ENCODE measurements at places on chromosomes 1 and 21.

DNA sequence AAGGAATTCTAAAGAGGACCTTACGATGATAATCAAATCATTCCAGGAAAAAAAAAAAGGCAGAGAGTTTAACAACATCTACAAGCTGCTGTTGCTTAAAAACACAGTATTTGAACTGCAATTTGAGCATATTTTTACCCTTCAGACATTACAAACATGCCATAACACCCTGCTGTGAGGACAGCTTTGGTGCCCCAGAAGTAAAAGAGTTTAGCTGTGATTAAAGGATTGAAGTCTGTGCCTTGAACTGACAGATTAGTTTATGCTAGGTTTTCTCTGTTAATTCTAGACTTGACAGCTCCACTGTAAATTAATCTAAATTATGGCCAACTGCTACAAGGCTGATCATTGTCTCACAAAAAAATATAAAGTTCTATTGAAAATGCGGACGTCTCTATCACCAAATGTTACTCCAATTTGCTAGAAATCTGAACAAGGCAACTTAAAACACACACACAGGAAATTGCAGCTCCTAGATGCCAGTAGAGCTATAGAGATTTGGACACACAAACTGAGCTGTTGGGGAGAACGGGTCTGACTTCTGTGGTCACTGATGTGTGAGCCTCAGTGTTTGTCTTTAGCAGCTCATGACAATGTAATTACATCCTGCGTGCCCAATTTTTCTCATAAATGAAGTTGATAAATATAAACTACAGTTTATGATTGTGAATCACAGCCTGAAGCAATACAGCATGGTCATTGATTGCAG, 217.9 kb downstream of the NTNG1 start:
- DNase-seq, result no peak

- no peak for DNase-seq
These were observed 132.7 kb downstream of the CCDC185 start for GRCh38 chr1:223525957-223526356.

DNA sequence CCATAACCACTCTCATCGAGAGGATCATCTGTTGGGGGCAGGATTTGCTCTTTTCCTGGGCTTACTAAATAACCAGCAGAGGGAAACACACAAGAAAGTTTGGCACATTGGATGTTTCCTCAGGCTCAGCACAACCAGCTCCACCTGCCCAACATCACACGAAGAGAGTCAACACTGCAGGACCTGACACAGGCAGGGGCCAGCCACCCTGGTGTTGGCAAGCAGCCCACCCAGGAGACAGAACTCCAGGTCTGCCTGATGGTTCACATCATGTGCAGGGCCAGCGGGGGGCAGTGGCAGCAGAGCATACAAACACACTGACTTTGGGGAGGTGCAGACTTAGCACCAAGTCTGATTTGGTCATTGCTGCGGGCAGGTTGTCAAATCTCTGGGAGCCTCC, 182.3 kb upstream of the GALNT2 start:
- DNase-seq, result no peak

DNA sequence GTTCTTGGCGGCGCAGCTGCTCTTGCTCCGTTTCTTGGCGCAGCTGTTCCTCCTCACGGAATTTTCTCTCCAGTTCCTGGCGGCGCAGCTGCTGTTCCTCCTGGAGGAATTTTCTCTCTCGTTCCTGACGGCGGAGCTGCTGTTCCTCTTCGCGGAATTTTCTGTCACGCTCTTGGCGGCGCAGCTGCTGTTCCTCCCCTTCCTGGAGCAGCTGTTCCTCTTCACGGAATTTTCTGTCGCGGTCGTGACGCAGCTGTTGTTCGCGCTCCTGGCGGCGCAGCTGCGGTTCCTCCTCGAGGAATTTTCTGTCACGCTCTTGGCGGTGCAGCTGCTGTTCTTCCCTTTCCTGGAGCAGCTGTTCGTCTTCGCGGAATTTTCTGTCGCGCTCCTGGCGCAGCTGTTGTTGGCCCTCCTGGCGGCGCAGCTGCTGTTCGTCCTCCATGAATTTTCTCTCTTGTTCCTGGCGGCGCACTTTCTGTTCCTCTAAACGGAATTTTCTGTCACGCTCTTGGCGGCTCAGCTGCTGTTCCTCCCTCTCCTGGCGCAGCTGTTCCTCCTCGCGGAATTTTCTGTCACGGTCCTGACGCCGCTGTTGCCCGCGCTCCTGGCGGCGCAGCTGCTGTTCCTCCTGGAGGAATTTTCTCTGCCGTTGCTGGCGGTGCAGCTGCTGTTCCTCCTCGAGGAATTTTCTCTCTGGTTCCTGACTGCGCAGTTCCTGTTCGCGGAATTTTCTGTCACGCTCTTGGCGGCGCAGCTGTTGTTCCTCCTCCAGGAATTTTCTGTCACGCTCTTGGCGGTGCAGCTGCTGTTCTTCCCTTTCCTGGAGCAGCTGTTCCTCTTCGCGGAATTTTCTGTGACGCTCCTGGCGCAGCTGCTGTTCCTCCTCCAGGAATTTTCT, 7.0 kb downstream of the TCHH start:
- DNase-seq, result peak; percentile 48

Data from mucosa of descending colon (tissue), 3 donors.